MCF 10A (cell line): ENCODE measurements at places on chromosomes 4 and X. TPM values are rescaled to one million over a fixed set of nuclear protein-coding genes. Genes with fewer than 3 reads are reported as not detected.

Gene RPA4
- 0.98 and 1.4 TPM in 2 replicates for total RNA-seq

Gene LUZP4
- not detected in 2 replicates for total RNA-seq

Gene STX18
- 32.7 and 34.3 TPM in 2 replicates for total RNA-seq

Gene PAGE2B
- total RNA-seq = not detected in 2 replicates

Gene CXorf49
- not detected in 2 replicates for total RNA-seq

Gene GLOD5
- not detected in 2 replicates for total RNA-seq
